Thyroid gland (tissue), 4 donors: ENCODE measurements at places on chromosomes 11 and 22.
A peak's percentile ranks its signal among the peaks of the same experiment; 100 is the strongest.

DNA sequence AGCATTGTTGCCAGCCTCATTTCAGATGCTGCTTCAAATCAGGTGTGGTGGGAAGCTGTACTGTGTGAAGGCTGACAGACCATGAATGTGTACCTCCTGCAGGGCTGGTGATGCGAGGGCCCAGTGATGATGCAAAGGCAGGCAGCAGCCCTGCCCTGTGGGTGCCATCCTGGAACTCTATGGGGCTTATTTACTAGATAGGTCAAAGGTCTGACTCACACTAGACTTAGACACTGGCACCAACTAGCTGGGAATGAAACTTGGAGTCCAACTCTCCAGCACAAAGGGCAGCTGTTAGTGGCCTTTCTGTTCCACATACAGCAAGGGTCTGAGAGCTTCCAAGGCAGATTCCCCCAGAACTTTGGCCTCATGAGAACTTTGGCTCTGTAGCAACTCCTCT is 138.4 kb downstream of the TTC17 start:
- H3K27ac ChIP-seq: no peak overlapping the region
- no peaks in the 10 kb centered on the region for H3K27me3 ChIP-seq
- no peak for DNase-seq
- peaks cover 9% of the 10 kb centered on the region for H3K36me3 ChIP-seq

DNA sequence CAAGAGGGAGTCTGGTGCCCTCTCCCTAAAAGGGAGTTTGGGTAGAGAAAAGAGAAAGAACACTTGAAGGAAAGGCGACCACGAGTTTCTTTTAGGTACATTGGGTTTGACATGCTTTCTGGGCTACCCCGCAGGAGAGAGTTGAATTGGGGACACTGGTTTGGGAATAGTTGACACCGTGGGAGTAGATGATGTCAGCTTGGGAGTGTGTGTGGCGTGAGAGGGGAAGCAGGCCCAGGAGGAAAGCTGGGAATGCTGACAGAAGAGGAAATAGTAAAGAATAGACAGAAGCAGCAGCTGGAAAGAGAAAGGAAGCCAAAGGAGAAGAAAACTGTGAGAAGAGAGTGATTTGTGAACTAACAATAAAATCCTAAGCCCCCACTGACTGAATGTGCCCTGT is 442.9 kb downstream of the DYNC2H1 start:
- no peaks in the 10 kb centered on the region for H3K36me3 ChIP-seq
- no peak overlapping the region for H3K27ac ChIP-seq
- DNase-seq: no peak
- H3K27me3 ChIP-seq: no peaks in the 10 kb centered on the region
- no peak overlapping the region for H3K4me3 ChIP-seq

DNA sequence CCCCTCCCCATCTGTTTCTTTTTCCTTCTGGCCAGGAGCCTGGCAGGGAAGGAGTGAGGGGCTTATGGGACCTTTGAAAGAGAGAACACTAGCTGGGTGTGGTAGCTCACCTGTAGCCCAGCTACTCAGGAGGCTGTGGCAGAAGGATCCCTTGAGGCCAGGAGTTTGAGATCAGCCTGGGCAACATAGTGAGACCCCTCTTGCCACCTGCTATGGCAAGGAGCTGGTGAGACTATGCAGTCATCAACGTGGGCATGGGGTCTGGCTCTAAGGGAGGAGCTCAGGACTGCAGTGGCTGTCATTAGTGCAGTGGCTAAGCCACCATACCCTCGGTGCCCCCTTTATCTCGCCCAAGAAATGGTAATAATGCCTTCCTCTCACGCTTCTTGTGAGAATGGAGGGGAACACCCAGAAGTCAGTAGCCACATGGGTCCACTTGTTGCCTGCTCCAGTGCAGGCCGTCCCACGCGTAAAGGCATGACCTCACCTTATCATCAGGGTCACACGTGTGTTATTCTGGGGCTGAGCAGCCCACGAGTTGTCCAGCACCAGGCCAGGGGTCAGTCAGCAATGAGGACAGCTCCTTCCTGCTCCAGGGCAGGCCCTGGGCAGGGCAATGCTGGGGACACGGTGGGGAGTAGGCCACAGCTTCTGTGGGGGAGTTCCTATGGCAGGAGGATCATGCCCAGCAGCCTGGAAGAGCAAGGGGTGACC is 27.7 kb upstream of the TEF start:
- H3K36me3 ChIP-seq: peaks cover 79% of the 10 kb centered on the region
- H3K4me3 ChIP-seq: no peak overlapping the region
- no peaks in the 10 kb centered on the region for H3K4me1 ChIP-seq
- no peak overlapping the region for H3K27ac ChIP-seq

GRCh38 chr22:24848559-24849168 is 42.7 kb downstream of the SGSM1 start:
- no peaks in the 10 kb centered on the region for H3K4me1 ChIP-seq
- no peak overlapping the region for H3K4me3 ChIP-seq
- DNase-seq: no peak
- H3K27ac ChIP-seq: no peak overlapping the region

DNA sequence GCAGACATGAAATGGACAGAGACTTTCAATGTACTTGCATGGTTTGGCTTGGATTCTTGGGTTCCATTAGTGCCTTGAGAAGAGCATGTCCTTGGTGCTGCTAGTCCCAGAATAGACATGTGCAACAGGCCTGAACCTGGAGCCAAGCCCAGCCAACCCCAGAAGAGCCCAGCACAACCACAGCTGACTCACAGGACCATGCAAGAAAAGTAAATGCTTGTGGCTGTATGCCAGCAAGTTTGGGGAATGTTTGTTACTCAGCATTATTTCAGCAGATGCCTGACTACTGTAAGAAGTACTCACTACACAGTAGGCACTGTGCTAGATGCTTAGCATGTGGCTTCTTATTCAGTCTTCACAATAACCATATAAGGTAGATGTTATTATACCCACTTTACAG is 39.2 kb upstream of the HMGXB4 start:
- H3K27me3 ChIP-seq: no peaks in the 10 kb centered on the region
- H3K27ac ChIP-seq: no peak overlapping the region
- H3K4me3 ChIP-seq: no peak overlapping the region
- no peaks in the 10 kb centered on the region for H3K36me3 ChIP-seq
- H3K4me1 ChIP-seq: no peaks in the 10 kb centered on the region

DNA sequence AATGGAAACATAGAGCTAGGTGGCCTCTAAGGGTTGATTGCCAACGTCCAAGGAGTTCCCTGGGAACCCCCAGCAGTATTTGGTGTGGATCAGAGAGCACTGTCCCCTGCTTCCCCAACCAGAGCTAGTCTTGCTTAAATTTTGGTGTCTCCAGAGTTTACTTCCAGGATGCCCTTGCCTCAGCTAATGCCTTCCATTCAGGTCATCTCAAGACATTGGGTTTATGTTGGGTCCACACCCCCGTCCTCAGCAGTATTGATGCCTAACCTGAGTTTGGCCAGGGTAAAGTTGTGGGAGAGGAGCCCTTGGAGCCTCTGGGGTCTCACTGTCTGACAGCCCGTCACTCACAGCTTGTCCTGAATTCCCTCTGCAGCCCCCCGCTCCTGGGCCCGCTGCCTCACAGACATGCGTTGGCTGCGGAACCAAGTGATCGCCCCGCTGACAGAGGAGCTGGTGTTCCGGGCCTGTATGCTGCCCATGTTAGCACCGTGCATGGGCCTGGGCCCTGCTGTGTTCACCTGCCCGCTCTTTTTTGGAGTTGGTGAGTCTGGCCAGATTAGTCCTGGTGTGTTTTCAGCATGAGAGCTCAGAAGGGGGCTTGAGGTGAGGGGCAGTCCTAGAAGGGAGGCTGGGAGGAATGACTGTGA is 1.4 kb downstream of the RCE1 start:
- H3K36me3 ChIP-seq: no peaks in the 10 kb centered on the region
- H3K4me3 ChIP-seq: no peak overlapping the region
- no peak overlapping the region for H3K27ac ChIP-seq
- H3K4me1 ChIP-seq: peaks cover 29% of the 10 kb centered on the region
- DNase-seq: no peak

GRCh38 chr22:46267431-46268279 is at the start of gene TTC38:
Gene TTC38, plus strand, starts transcription at chr22:46268008. Its CDS starts 32 bp downstream, at chr22:46268040.
- H3K4me1 ChIP-seq: peaks cover 9% of the 10 kb centered on the region
- peak; percentile 96 for DNase-seq
- H3K27me3 ChIP-seq: no peaks in the 10 kb centered on the region
